ENCODE measurements at places on chromosomes 6 and 20. TPM values are rescaled to one million over a fixed set of nuclear protein-coding genes. Genes with fewer than 3 reads are reported as not detected.

Gene ZNF341
- 5.8 TPM for total RNA-seq

Gene PTGIS
- total RNA-seq: 33.3 TPM

Gene SLC35F1
- 6.1 TPM for total RNA-seq

Gene TPX2
- 45.0 TPM for total RNA-seq

Gene TPBG
- total RNA-seq: 168 TPM

Gene NNAT
- total RNA-seq: 114 TPM

Gene POM121L2
- total RNA-seq: 0.10 TPM

Gene SOX4
- 152 TPM for total RNA-seq

DNA sequence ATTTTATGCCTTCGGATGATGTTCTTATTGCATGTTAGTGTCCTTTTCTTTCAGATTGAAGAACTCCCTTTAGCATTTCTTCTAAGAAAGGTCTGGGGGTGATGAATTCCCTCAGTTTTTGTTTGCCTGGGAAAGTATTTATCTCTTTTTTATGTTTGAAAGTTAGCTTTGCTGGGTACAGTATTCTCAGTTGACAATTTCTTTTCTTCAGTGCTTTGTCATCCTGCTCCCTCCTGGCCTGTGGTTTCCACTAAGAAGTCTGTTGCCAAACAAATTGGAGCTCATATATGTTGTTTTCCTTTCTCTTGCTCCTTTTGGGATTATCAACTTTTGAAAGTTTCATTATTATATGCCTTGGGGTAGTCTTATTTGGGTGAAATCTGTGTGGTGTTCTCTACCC, 11.5 kb downstream of the GRM1 start:
- DNase-seq: no peak
- no peak overlapping the region for H3K4me3 ChIP-seq
- H3K27me3 ChIP-seq: peaks cover 8% of the 10 kb centered on the region
- no peaks in the 10 kb centered on the region for H3K36me3 ChIP-seq
- H3K4me1 ChIP-seq: no peaks in the 10 kb centered on the region

DNA sequence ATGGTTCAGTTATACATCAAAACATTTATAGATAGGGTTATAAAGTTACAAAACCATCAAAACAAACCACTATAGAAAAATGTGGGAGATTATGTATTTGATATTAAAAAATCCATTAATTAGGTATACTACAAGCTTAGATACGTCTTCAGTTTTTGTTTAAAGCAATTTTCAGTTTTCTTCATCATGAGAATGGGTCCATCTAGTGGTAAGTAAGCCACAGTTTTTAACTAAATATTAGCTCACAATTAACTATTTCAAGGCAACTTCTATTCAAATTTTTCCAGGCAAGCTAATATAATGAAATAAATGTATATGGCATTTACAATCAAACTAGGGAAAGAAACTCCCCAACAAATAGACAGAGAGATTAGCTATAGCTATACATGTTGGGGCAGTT, 44.4 kb downstream of the RNGTT start:
- H3K27me3 ChIP-seq: no peaks in the 10 kb centered on the region
- DNase-seq: no peak
- H3K4me3 ChIP-seq: no peak overlapping the region
- peaks cover 9% of the 10 kb centered on the region for H3K4me1 ChIP-seq
- peaks cover 26% of the 10 kb centered on the region for H3K36me3 ChIP-seq

- H3K36me3 ChIP-seq: peaks cover 13% of the 10 kb centered on the region
- H3K27me3 ChIP-seq: no peaks in the 10 kb centered on the region
- peak overlapping the region; percentile 95 for H3K4me3 ChIP-seq
- H3K4me1 ChIP-seq: peaks cover 29% of the 10 kb centered on the region
- peak overlapping the region; percentile 99 for H3K27ac ChIP-seq
Observed at GRCh38 chr6:2839195-2839981, 2.3 kb downstream of the SERPINB1 start.

GRCh38 chr6:144338474-144338873, 53.3 kb downstream of the UTRN start:
- peaks cover 27% of the 10 kb centered on the region for H3K4me1 ChIP-seq
- no peaks in the 10 kb centered on the region for H3K36me3 ChIP-seq
- H3K27ac ChIP-seq: no peak overlapping the region
- H3K27me3 ChIP-seq: no peaks in the 10 kb centered on the region
- H3K4me3 ChIP-seq: no peak overlapping the region

- H3K4me3 ChIP-seq: peak overlapping the region; percentile 3
- peaks cover 8% of the 10 kb centered on the region for H3K36me3 ChIP-seq
- peaks cover 45% of the 10 kb centered on the region for H3K4me1 ChIP-seq
- H3K27me3 ChIP-seq: no peaks in the 10 kb centered on the region
- DNase-seq: no peak
Observed at GRCh38 chr6:20205722-20206161, 6.5 kb downstream of the MBOAT1 start.

GRCh38 chr6:28005152-28005890, 48.3 kb downstream of the OR2B6 start:
- no peak for DNase-seq
- H3K27ac ChIP-seq: no peak overlapping the region
- peak overlapping the region; percentile 5 for H3K4me3 ChIP-seq

GRCh38 chr6:117607511-117607910, 5.2 kb upstream of the GOPC start:
- no peaks in the 10 kb centered on the region for H3K27me3 ChIP-seq
- H3K36me3 ChIP-seq: no peaks in the 10 kb centered on the region
- no peak overlapping the region for H3K27ac ChIP-seq
- H3K4me1 ChIP-seq: peaks cover 9% of the 10 kb centered on the region

DNA sequence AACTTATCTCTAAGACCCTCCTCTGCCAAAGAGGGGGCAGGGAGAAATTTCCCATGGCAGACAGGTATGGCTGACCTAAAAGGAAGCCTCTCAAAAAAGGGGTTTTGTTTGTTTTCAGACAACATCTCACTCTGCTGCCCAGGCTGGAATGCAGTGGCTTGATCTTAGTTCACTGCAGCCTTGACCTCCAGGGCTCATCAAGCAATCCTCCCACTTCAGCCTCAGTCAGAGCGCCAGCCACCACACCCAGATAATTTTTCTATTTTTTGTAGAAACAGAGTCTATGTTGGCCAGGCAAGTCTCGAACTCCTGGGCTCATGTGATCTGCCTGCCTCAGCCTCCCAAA, 3.8 kb downstream of the EZR start:
- H3K4me1 ChIP-seq: peaks cover 48% of the 10 kb centered on the region
- H3K4me3 ChIP-seq: peak overlapping the region; percentile 100
- H3K27ac ChIP-seq: peak overlapping the region; percentile 96
- H3K27me3 ChIP-seq: peaks cover 6% of the 10 kb centered on the region
- no peak for DNase-seq
- H3K36me3 ChIP-seq: peaks cover 51% of the 10 kb centered on the region

DNA sequence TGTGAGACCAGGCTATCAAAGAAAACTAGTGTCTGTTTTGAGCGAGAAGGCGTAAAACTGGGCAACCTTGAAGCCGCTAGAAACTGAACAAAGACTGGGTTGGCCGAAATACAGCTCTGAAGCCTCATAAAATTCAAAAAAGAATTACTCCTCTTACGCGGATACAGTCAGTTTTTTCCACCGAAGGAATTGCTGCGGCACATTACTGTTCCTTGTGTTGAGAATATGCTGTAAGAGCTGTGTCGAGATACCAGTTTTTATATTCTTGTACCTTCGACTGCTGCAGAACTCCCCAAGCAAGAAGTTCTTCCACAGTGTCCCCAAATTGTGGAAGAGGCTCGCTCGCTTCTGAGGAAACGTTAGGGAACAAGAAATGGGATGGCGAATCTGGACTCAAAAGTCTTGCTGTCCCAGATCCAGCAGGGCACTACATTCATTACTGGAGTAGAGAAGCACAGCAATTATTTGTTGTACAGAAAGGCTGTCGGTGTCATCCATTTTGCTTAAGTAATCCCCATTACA, 523 bp upstream of the COX7A2 start:
- peak overlapping the region; percentile 98 for H3K27ac ChIP-seq
- H3K4me1 ChIP-seq: peaks cover 22% of the 10 kb centered on the region
- peak overlapping the region; percentile 99 for H3K4me3 ChIP-seq
- peaks cover 21% of the 10 kb centered on the region for H3K36me3 ChIP-seq
- no peak for DNase-seq
- no peaks in the 10 kb centered on the region for H3K27me3 ChIP-seq

DNA sequence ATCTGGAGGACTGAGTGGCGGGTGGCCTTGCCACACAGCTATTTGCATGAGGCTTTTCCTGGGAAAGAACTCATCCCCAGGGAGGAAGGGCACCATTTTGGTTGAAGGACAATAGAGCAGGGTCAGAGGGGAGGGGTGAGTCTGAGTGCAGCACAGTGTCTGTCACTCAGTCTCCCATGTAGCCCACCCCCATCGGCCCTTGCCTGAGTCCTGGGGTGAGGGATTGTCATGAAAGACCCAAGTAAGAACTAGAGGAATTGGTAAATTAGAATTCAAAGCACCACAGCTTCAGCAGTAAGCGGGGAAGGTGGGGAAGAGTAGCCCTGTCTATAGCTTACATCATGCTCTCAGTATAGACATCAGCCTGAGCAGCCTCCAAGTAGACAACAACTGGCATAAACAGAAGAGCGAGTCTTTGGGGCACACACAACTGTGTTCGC, 90.4 kb upstream of the TMEM30A start:
- no peak for DNase-seq
- no peak overlapping the region for H3K27ac ChIP-seq
- no peak overlapping the region for H3K4me3 ChIP-seq
- H3K27me3 ChIP-seq: no peaks in the 10 kb centered on the region
- no peaks in the 10 kb centered on the region for H3K36me3 ChIP-seq

DNA sequence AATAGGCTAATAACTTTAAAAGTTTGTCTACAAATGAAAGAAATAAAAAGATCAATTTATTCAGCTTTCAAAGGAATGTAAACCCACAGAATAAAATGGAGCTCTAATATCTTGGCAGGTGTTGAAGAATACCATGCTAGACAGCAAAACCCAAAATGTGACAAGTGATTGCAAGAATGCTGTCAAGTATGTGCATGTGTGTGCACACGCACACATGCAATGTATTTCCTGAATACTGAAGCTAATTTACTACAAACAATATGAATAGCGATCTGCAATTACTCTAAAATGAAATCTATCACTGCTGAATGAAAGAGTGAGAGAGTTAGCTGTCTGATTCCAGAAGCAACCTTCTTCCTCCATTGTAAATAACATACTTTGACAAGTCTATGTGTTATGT, 179.2 kb upstream of the HSF2 start:
- no peaks in the 10 kb centered on the region for H3K27me3 ChIP-seq
- H3K27ac ChIP-seq: no peak overlapping the region
- DNase-seq: no peak
- no peak overlapping the region for H3K4me3 ChIP-seq

DNA sequence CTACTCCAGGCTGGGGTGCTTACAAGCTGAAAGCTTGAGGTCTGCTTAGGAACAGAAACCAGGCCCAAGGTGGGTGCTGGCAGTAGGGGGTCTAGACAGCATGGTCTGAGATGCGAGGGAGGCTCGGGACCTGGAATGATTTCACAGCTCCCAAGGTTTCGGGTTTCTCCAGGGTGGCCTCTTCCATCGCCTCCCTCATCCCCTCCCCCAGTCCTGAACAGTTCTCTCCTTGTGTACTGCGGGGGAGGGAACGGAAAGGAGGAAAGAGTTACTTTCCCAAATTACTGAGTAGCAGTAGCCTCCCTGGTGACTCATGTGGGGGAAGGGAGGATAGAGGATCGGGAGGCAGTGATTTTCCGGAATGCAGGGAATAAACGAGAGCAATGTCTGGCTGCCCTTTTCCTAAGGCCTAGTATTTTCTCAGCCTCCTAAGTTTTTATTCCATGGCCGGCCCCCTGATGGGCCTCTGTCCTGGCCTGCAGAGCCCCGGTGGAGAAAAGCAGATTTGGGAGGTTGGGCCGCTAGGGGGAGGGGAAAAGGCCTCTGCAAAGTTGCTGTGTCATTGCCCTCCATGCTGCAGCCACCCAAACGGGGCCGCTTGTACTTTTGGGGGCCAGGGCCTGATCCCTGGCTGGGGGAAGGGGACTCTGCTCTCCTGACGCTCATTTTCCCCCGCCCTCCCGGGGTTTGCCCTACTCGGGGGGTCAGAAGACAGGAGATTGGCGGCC, 1.5 kb downstream of the BRD2 start:
- peaks cover 30% of the 10 kb centered on the region for H3K36me3 ChIP-seq
- H3K27ac ChIP-seq: peak overlapping the region; percentile 98
- H3K4me1 ChIP-seq: peaks cover 18% of the 10 kb centered on the region
- DNase-seq: peak; percentile 83
- H3K27me3 ChIP-seq: peaks cover 3% of the 10 kb centered on the region

DNA sequence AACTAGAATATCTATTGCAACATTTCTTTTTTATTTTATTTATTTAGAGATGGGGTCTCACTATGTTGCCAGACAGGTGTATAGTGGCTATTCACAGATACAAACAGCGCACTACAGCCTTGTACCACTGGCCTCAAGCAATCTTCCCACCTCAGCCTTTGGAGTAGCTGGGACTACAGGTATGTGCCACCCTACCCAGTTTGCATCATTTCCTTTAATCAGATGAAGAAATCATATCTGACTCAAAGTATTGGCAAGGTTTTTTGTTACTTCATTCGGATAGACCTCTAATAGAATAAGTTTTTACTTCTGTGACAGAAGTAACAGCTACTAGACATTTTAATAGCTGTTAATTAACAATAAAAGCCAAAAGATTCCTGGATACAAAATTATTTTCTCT, 153.9 kb downstream of the CDK19 start:
- peaks cover 13% of the 10 kb centered on the region for H3K4me1 ChIP-seq
- no peak overlapping the region for H3K27ac ChIP-seq
- H3K4me3 ChIP-seq: no peak overlapping the region
- H3K36me3 ChIP-seq: peaks cover 14% of the 10 kb centered on the region
- no peaks in the 10 kb centered on the region for H3K27me3 ChIP-seq

DNA sequence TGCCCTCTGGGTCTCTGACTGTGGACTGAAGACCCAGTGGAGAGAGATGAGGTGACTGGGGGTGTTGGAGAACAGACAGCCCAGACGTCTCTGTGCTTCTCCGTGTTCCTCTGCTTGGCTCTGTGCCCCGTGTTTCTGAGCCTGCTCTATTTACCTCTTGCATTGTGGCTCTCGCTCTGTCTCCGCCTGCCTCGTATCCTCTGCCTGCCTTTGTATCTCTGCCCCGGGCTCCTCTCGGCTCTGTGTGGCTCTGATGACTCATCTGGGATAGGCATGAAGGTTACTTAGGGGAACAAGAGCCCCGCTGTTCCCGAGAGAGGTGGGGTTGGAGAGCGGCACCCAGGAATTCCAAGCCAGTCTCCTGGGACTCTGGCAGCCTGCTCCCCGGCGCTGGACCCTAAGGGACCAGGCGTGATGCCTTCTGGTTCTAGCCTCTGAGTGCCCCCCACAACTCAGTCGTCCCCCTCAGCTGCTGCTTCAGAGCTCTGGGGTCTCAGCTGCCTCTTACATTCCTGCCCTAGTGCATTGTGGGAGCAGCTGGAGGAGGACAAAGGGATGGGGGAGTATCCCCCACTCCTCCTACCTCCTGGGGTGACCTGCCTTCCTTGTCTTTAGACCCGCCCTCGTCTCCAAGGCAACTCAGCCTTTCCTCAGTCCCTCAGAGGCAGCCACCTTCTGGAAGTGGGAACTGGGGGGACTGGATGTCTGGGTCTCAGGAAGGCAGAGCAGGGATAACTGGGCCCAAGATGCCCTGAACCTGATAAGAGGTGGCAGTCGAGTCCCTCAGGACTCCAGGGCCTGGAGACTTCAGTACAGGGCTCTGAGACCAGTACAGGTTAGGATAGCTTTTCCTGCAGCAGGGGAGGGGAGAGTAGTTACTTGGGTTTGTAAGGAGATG, 1.9 kb downstream of the DDR1 start:
- peak overlapping the region; percentile 93 for H3K4me3 ChIP-seq
- H3K27me3 ChIP-seq: no peaks in the 10 kb centered on the region
- peaks cover 58% of the 10 kb centered on the region for H3K4me1 ChIP-seq
- peak overlapping the region; percentile 99 for H3K27ac ChIP-seq

GRCh38 chr6:166660157-166660688, 33.2 kb upstream of the RPS6KA2 start:
- no peak for DNase-seq
- no peak overlapping the region for H3K27ac ChIP-seq
- H3K4me3 ChIP-seq: no peak overlapping the region
- peaks cover 4% of the 10 kb centered on the region for H3K4me1 ChIP-seq
